HFF-Myc (cell line): ENCODE measurements at places on chromosomes 5 and 9.
A peak's percentile ranks its signal among the peaks of the same experiment; 100 is the strongest.

GRCh38 chr5:103889500-103890209 is 327.1 kb upstream of the NUDT12 start:
- DNase-seq, result no peak

GRCh38 chr5:120122703-120123102 is 341.4 kb upstream of the PRR16 start:
- DNase-seq, result no peak

GRCh38 chr5:134139891-134140469 is 25.5 kb downstream of the TCF7 start:
- no peak for DNase-seq

DNA sequence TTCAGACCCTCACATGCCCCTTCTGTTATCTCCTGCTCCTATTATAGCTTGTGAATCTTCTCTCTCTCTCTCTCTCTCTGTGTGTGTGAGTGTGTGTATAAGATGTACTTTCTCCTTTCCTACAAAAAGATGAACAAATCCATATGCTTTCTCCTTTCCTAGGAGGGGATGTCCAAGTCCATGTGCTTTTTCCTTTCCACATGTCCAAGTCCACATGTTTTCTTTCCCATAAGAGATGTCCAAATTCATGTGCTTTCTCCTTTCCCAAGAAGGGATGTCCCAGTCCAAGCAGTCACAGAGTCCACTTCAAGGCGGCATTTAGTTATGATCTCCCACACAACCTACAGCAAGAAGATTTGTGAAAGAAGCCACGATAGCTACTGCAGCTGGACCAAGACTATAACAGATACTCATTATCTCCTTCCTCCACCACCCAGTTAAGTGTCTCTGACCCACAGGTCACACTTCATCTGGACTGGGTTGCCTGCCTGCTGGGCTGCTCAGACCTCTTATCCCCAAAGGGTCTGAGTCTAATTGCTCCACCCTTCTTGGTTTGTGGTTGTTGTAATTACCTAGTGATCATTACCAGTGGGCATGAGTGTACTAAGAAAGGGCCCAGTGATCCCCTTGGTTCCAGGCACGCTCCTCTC is 18.4 kb upstream of the FOXI1 start:
- no peak for DNase-seq

GRCh38 chr5:124463851-124464250 is 282.6 kb downstream of the ZNF608 start:
- no peak for DNase-seq

DNA sequence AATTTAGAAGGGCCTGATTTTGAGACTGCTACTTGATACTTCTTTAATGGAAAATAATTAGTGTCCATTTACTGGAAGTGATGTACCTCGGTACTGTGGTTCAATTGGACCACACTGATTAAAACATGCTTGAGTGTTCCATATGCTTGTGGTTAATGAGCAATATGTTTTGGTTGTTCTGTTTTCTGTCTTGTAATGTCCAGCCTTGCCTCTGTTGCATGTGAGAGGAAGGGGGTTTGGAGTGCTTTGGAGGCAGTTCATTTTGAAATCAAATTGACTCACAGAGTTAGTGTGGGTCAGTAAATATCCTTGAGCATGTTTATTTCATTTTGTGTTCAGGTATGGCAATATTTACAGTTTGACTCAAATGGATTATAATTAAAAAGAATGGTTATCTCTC is 334.4 kb downstream of the ARHGEF28 start:
- DNase-seq, result no peak

- DNase-seq, result no peak
These were observed 671.3 kb downstream of the LRRC70 start for GRCh38 chr5:63249960-63250359.

GRCh38 chr9:117268847-117269446 is 145.9 kb downstream of the ASTN2 start:
- DNase-seq, result no peak

DNA sequence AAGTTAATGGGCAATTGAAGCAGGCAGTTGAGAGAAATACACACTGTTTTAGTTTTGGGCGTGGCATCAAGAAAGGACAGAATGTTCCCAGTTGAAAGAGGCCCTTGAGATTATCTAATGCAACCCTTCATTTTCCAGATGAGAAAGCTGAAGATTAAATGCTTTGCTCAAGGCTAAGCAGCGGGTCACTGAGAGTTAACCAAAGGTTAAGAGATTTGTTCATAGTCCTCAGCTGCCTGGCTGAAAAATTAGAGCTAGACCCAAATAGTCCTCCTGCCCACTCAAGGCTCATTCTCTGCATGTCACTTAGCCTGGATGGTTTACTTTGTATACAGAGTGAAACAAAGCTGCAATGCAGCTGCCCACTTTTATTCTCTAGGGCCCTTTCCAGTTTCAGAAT is 46.7 kb upstream of the MAMDC2 start:
- DNase-seq, result no peak

DNA sequence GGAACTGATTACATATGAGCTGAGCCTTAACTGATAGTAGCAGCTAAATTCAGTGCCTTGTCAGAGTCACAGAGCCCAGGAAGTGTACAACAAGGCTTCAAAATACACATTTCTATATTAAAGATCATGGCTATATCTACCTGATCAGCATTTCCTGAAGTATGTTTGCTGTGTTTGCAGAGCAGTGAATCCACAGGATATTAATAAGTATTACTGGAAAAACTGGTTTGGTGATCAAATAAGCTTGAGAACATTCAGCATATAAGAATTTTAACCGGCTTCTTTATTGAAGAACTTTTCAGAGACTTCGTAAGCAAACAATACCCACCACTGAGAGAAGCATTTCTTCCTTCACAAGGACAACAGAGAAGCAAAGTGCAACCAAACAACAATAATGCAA is 227.0 kb downstream of the ELAVL2 start:
- DNase-seq, result no peak

DNA sequence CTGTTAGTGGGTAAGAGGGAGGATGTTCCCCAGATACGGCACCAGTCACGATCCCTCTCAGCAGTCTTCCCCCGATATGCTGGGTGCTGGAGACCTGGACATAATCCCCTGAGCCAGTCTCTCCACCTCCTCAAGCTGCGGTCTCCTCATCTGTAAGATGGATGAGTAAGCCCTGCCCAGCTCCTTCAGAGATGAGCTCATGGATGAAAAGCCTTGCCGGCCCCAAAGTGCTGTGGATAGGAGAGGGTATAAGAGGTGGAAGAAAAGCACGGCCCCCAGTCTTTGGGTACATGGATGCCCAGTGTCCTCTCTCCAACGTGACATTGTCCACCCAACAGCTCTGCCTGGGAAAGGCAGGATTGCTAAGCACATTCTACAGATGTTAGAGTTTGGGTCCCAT is 4.5 kb downstream of the CAMK2A start:
- no peak for DNase-seq

DNA sequence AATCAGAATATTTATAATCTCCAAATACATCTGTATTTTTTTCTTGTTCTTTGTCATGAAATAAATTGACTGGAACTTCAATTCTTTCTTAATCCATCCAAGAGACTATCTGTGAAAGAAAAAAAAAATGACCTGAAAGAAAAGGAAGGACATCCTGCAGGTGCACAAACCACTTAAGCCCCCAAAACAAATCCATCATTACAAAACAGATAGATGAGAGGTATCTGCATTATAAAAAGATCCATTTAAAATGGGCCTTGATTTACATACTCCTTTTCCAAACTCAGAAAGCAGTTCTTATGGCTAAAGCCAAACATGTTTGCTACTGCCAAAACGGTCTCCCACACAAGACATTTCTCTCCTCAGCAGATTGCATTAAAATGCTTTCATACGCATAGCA is 85.5 kb downstream of the ELAVL2 start:
- no peak for DNase-seq

DNA sequence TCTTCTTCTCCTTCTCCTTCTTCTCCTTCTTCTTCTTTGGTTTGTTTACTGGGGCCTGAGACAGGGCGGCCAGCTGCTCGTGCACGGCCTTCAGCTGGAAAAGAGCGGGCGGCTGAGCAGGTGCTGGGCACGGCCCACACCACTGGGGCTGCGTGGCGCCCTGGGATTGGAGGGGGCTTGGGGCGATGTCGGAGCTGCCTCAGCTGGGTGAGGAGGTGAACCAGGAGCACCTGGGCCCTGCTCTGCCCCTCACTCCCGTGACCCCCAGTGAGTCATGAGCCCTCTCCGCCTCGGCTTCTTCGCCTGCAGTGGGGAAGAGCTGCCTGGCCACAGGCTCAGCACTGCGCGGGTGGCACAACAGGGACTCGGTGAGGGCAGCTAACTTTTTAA is 14.9 kb downstream of the BRD3OS start:
- no peak for DNase-seq

DNA sequence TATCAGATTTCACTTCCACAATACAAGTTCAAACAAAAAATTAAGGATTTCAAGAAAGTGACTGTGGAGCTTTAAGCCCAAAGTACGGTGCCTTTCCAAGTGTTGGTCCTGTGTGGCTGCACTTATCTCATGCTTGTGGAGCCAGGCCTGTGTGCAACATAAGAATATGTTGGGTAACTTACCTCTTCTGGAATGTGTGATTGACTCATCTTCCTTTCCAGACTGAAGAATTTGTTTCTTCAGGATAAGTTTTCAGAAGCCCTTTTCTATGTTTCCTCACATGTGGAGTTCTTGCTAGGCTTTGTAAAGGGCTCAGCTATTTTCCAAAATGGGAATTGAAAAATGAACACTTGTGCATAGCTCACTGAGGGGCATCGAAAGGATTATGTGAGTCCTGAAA is 485.1 kb upstream of the PAPPA start:
- no peak for DNase-seq

- no peak for DNase-seq
These were observed 56.6 kb downstream of the GNAQ start for GRCh38 chr9:77975036-77975435.

- DNase-seq, result no peak
These were observed 608 bp downstream of the ELOVL7 start for GRCh38 chr5:60843386-60843935.

GRCh38 chr9:35828716-35829083 is at the start of gene FAM221B:
Gene FAM221B, minus strand, starts transcription at chr9:35828732. Its CDS starts 2,571 bp downstream, at chr9:35826161.
- DNase-seq, result no peak

GRCh38 chr5:57316798-57317327 is 143.0 kb downstream of the GPBP1 start:
- DNase-seq, result peak; percentile 87

- no peak for DNase-seq
These were observed 64.1 kb downstream of the ZFAND5 start for GRCh38 chr9:72300873-72301272.

GRCh38 chr9:19492775-19493173 is 84.0 kb downstream of the ACER2 start:
- no peak for DNase-seq

DNA sequence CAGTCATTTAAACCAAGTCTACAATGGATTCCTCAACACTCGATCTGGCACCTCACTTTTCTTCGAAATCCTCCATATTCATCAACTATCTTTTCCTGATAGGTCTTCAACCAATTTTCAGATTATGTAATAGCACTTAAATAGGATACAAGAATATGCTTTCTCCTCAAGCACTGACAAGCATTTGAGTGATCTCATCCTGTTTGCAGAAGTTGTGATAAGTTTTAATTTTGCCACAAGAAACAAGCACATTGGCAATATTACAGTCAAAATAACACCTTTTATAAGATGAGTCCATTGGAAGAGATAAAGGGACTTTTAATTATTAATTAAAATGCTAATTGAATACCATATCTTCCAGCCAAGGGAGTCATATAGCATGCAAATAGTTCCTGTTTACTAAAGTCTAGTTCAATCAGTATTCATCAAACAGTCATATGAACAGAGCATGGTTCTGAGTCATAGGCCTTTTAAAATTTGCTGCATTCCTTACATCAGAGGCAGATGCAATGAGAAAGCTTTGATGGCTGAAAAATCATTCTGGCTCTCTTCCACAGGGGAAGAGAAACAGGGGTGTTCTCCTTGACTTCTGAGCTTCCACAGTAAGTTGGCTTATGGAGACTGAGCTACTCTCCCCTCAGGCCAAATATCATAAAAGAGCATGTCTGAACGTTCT is 32.7 kb upstream of the ZCCHC9 start:
- peak; percentile 71 for DNase-seq

DNA sequence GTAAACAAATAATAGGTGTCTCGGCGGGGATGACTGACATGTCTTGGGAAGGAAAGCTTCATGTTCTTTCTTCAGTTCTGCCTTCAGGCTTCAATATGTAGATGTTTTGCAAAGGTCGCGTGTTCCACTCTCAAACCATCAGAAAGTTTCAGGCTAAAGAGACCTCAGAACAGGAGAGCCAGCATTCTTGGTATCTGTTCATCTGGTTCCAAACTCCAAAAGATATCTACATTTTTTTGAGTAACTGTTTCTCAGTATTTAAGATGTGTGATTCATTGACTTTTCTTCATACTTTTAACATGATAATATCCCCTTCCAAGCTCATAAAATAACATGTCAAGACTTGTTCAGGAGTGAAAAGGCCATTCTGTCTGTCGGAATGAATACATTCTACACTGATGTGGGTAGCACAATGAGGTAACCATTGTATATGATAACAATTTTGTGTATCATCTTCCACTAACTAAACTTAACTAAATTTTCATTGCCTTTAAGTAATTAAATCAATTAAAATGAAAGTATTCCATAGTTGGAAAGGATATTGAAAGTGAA is 183.6 kb downstream of the CFAP90 start:
- no peak for DNase-seq
